AG08396 (cell line): ENCODE measurements at places on chromosomes 7 and 10.

- no peak for DNase-seq
Observed at GRCh38 chr7:11192506-11192905, 218.8 kb downstream of the PHF14 start.

- DNase-seq: no peak
Observed at GRCh38 chr10:79137826-79138225, 69.1 kb downstream of the ZMIZ1 start.

GRCh38 chr10:126777714-126778113 is 107.2 kb upstream of the C10orf90 start:
- DNase-seq: no peak

GRCh38 chr7:140773104-140773503 is 76.6 kb downstream of the NDUFB2 start:
- no peak for DNase-seq

DNA sequence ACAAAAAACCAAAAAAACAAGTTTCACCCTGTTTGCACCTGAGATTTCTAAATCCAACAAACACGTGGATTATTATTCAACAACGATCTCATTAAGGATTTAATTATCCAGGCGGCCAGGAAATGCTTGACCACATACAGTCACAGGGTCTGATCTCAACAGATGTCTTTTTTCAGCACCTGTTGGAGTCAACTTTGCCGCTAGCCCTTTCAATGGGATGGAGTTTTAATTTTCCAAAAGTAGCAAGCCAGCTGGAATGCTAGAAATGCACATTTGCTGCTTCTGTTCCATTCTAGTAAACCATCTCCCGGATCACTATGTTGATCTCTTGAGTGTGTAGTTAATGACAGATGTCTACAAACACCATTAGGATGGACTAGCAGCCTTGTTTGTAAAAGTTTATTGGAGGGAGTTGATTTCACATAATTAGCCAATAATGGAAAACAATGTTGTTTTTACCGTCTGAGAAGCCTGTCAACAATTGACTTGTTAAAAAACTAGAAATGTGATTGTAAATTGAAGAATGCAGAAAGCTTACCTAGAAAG is 64.2 kb upstream of the DKK1 start:
- no peak for DNase-seq

GRCh38 chr7:134946260-134946659 is 40.0 kb upstream of the AGBL3 start:
- no peak for DNase-seq

DNA sequence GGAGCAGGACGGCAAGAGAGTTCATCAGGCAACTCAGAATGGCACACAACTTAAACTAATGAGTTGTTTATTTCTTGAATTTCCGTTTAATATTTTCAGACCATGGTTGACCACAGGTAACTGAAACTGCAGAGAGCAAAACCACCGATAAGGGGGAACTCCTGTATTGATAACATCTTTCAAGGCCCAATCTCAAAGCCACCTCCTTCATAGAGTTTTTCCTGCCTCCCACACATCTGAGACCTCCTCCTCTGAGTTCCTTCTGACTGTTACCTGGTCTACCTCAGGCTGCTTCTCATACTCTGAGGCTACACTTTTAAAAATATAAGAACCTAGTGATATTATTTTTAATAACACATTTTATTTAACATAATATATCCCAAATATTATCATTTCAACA is 341.5 kb upstream of the NPVF start:
- DNase-seq: no peak

DNA sequence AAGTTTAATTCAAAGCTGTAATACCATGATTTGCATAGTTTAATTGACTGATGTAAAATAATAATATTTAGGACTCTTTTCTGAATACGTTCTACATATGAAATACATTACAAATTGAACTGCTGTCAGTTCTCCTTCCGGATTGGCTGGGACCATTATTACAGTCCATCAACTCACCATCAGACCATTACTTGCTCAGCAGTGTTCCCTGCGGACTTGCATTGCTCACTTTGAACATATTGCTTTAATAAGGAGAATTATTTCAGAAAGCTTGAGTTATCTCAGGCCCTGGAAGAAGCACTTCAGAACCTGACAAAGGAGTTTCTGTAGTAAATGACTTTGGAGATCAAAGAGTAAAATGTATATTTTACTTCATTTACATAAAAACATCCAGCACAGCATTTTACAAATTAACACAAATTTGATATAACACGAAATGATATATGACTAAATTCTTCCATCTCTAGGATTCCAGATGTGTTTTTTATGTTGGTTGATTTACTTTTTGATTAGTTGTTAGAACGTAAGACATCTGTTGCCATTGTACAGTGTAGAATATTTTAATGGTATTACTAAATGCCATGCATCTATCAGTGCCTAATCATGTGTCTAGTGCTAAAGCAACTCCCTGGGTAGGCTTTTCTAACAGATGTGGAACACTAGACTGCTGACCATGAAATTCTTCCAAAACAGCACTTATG is 418.5 kb upstream of the SEMA3A start:
- DNase-seq: no peak

DNA sequence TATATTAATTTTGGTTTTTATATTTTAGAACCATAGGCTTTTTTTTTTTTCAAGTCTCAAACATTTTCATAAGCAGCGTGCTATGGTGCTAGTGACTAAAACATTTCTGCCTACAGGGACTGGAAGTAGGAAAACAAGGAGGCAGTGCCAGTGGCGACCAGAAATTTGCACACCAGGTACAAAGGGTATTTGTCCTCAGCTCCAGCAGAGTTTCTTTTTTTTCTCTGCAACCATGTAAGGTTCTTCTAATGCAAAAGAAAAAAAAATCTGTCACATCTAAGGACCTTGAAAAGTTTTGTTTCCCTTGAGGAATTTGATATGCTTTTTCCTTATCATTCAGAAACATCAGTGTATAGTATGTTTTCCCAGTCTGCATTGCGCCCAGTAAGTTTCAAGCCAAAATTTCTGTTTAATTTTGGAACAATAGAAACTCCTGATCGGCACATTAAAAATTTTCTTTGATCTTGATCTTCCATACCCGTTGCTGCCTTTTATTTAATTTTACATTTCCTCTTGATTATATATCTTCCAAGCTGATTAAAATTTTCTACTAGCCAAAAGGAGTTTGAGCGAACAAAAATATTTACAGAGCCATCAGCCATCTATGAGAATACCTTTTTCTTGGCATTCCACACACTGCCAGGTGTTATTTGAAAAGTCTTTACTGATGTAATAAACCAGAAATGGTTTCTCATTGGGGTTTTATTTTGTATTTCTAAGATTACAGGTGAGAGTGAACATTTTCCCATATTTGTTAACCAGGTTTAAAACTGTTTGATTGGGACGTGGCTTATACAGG is 956 bp upstream of the KLHDC10 start:
- DNase-seq: no peak

- no peak for DNase-seq
Observed at GRCh38 chr7:22666732-22667131, 60.3 kb upstream of the IL6 start.

DNA sequence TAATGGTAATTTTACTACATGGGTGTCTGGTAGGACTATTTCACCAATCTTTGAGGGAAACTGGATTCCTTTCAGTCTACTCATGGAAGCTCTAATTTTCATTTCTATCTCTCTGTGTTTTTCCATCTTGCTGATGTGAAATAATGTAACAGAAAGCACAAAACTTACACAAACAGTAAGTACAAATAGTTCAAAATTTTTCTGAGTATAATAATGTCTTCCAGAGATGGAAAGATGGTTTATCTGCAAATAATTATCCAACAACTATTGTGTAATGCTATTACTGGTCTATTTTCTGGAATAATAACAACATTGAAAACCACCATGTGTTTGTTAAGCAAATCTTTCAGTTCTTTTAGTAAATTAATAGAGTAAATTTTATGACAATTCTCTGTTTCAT is 565.8 kb upstream of the MGMT start:
- no peak for DNase-seq

GRCh38 chr7:50213622-50214017 is 90.9 kb upstream of the IKZF1 start:
- DNase-seq: no peak

DNA sequence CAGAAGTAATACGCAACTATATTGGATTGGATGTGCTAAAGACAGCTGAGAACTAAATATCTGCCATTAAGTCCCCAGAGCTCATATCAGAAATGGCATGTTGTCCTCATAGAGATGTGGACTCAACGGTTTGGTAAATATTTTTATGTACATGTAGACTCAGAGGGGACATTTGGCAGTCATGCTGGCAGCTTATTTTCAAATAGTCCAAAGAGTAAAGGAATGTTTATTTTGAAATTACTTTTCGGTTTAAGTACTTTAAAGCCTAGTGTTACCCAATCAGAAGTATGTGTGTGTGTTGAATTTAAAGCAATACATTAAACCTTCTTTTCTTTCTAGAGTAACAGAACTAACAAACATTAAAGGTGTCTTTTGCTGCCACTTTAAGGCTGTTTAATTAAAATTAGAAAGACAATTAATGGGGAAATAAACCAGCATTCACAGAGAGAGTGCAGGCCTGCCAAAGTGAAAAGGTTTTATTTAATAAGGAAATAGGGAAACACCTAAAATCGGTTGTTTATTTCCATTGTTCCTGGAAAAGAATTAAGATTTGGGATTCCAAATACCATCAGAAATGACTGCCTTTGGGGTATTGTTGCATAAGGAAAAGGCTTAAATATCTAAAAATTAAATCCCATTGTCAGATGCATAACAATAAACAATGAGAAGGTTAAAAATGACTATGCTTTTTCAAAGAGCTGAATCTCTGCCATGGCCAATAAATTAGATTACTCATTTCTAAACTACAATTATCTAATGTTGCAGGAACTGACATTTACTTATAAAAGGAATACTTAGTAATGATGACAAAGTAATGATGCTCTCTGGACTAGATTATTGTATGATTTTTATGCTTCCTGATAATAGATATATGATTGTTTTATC is 113.4 kb upstream of the AHR start:
- no peak for DNase-seq

DNA sequence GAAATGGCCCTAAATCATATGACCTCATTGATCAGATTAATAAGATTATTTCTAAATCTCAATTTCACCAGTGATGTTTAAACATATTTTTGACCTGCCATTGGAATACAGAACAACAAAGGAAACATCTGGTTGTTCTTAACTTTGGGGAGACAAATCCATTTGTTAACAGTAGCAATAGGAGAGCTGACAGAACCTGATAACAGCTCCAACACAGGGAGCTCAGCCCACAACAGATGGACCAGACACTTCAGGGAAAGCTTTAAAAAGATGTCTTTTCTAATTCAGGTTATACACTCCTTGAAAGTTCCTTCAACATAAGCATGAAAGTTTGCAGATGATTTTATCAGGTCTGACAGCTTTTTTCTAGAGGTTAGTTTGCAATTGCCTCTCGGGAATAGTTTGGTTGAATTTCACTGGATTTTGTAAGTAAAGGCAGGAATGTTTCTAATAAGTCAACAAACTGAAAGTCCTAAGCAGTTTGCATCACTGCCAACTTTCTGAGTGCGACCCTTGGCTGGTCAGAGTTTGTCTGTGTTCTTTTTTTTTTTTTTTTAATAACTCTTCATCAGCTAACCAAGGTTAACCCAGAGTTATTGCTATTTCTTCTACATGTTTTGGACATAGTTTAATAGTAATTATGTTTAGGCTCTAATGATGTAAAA is 6.5 kb upstream of the MET start:
- no peak for DNase-seq

- DNase-seq: no peak
Observed at GRCh38 chr7:132286836-132287235, 289.4 kb downstream of the PLXNA4 start.

GRCh38 chr10:86671419-86671818 is 3.1 kb downstream of the LDB3 start:
- no peak for DNase-seq

DNA sequence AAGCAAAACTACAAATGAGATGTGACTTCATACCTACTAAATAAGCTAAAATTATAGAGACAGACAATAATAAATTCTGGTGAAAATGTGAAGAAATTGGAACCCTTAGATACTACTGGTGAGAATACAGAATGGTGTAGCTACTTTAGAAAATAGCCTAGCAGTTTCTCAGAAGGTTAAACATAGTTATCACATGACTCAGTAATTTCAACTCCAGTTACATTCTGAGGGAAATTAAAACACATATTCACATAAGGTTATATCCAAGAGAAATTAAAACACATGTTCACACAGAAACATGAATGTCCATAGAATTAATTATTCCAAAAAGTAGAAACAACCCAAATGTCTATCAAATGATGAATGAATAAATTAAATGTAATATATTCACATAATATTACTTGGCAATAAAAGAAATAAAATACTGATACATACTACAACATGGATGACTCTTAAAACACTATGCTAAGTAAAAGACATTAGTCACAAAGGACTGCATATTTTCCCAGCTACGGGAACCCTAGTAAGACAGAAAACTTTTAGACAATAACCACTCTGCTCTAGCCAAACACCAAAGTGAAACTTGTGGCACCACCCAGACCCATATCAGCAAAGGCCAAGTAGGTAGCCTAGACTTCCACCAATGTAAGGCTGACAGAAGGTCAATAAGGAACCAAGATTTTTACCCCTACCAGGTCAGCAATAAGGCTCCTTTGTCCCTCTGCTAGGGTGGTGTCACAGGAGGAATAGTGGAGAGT is 25.1 kb downstream of the SLC25A40 start:
- no peak for DNase-seq

DNA sequence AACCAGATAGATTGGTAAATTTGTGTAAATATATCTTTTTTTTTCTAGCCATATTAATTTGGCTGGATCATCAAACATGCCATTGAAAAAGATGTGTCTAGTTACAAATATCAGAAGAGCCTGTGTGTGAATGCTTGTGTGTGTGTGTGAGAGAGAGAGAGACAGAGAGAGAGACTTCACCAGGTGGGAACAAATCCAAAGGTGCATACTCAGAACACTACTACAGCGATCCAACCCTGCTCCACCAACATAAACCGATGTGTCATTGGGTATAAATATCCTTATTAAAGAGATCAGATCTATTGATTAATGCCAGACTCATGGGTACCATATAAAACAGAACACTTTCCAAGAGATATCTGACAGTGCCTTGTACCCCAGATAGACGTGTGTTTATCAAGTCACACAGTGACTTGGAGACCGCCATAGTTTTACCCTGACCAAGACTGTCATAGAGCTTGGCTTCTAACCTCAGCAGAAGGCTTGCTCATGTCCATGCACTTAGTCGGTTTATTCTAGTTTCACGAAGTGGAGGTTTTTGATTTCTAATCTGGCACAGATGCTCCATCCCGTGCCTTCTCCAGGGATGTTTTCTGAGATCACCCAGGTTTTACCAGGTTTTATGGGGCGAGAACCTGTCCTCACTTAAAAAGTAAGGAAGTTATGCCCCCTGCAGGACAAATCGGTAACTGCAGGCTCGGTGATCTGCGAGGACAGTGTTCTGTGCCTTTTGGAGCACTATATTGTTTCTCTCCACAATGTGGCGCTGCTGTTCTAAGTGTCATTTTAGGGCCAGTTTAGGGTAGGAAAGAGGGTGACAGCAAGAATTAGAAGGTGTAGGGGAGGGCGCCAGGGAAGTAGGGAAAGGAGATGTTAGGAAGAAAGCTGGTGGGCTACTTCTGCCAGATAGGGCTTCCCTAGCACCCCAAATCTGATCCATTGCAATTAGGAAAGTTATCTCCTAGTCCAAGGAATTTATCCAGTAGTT is 29.3 kb upstream of the WNT8B start:
- DNase-seq: peak; percentile 83
